ENCODE measurements at places on chromosomes 11 and 22.
A peak's percentile ranks its signal among the peaks of the same experiment; 100 is the strongest.

DNA sequence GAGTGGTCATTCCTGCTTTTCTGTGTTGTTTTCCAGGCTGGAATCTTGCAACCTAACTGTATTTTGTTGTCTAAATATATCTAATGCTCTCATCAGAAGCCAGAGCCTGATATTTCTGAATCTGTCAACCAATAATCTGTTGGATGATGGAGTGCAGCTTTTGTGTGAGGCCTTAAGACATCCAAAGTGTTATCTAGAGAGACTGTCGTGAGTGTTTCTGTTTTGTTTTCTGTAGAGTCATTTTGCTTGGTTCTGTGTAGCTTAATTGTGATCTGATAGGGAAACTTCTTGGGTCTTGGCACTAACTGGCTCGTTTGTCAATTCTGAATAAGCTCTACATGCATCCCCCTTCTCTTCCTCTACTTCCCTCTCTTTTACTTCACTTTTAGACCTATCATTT, 31.2 kb upstream of the RBMXL2 start:
- no peak for DNase-seq

GRCh38 chr11:65355013-65355775, 643 bp downstream of the TIGD3 start:
- DNase-seq = peak; percentile 65

DNA sequence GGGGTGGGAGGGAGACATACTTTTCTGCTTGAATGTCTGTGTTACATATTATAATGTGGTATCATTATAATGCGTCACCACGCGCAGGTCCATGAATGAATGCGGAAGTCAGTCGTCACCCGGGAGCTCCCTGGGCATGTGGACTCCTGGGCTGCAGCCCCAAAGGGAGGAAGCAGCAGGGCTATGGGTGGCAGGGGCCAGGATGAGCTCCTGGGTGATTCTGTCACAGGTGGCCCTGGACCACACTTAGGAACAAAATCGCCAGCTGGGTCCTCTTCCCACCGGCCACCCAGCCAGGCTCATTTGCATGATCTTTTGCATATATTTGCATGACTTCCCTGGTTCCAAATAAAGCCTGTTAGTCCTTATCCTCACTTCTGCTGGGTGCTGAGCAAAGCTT, 51.2 kb downstream of the KCNJ4 start:
- no peak for DNase-seq

GRCh38 chr11:120598517-120599257, 87.1 kb downstream of the GRIK4 start:
- no peak for DNase-seq

GRCh38 chr11:11916981-11917399, 75.2 kb downstream of the USP47 start:
- no peak for DNase-seq

DNA sequence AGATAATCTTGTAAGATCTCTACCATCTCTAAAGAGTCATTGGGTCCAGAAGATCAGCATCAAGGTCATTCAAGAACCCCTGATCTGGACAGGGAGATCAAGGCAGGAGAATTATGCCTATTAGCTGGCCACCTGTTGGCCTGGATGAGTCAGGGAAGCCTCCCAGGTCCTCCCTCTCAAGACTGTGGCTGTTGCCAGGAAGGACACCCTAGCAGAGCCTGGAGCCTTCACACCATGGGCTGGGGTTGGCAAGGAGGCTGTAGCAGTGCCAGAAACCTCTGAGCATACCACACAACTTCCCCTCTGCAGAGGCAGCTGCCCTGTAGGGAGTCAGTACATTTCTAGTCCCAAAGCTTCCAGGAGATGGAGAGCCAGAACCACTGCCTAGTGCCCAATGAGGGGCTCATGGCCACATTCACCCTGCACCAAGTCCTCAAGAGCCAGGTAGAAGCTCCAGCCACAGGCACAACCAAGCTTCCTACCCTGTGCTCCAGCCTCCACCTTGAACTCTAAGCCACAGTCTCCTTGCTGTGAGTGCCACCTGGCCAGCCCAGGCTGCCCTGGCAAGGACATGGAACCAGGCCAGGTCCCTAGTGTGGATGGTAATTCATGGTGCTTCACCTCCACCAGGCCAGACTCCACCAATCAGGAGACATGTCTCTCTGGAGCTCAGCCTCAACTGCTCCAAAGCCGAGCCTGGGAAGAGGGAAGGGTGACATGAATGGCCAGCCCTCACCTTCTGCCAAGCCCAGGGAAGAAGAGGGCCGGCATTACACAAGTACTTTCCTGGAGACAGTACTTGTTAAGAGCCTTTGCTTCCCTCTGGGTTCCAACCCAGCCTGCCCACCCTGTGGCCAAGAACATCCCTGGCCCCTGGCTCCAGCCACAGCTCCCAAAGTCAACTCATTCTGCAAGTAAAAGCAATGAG, 124.3 kb downstream of the BUD13 start:
- DNase-seq = no peak

DNA sequence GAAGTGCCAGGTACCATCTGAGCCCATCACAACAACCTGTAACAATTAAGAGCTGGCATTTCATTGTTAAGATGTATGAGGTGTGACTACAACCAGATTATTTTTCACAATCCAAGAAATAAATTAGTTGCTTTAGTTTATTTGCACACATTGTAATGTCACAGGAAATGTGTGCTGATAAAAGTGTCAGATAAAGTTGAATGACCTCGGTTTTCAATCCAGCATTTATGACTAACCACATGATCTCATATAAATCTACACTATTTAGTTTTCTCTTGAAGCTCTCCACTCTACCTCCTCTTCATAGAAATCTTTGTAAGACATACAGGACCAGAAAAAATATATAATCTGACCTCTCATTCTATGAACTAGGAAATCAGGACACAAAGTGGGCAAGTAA, 166.2 kb downstream of the PGR start:
- no peak for DNase-seq

DNA sequence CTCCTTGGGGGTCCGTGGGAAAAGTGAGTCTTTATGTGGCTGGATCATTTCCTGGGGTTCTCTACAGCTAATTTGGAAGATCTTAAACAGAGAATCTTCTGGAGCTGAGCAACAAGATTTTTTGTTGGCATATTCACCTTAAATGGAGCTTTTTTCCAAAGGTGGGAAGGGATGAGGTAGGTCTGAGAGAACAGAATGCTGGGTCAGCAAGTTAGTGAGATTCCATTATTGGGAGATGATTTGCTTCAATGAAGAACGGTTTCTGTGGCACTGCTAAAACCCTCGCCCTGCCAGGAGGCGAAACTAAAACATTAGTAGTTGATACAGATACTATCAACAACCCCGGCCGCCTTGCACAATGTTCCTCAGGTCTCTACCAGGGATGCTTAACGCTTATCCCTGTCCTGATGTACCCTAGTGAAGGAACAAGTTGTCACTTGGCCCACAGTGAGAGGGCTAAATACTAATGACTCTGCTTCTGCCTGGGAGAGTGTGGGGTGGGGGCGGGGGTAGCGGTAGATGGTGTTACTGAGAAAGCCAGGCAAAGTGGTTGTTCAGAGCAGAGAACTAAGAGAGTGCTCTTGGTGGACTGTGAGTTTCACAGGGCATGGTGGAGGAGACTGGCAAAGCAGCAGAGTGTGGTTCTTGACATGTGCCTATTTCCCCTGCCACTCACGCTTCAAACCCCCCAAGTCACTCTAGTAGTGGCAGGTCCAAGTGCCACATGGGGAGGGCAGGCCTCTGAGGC, 63.7 kb upstream of the CYP2D6 start:
- DNase-seq = no peak

DNA sequence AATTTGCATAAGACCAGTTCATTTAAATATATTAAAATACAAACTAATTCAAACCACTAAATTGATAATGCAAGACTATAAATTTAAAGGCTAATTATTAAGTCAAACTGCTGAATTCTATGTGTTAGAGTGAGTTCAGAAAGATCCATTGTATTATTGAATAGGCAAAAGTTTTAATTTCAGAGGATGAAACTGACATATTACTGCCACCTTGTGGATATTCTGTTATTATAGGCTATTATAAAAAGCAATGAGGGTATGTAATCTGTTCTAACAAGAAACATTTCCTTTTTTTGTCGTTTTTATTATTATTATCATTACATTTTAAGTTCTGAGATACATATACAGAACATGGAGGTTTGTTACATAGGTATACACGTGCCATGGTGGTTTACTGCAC, 20.9 kb upstream of the NAALAD2 start:
- no peak for DNase-seq

DNA sequence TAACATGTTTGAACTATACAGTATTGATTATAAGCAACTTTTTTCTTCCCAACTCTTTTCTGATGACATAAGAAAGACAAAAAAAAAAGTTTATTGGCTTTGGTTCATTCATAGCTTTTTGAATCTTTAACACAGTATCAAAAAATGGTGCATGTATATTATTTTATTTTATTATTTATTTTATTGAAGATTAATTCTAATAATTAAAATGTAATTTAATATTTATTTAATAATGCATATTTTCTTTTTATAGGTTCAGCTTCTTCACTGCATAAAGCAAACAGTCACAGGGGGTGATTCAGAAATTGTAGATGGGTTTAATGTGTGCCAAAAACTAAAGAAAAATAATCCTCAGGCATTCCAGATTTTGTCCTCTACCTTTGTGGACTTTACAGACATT, 78.8 kb downstream of the BBOX1 start:
- no peak for DNase-seq

- DNase-seq = no peak
These were observed 26.9 kb upstream of the HTR3A start for GRCh38 chr11:113947994-113948393.

- no peak for DNase-seq
These were observed 52.9 kb upstream of the PITPNB start for GRCh38 chr22:27971926-27972325.

GRCh38 chr11:29564486-29564885, 452.3 kb downstream of the KCNA4 start:
- DNase-seq = no peak

- no peak for DNase-seq
These were observed 177.5 kb downstream of the CNTN5 start for GRCh38 chr11:99198215-99198614.

- DNase-seq = no peak
These were observed 17.0 kb upstream of the NECTIN1 start for GRCh38 chr11:119745776-119746535.

DNA sequence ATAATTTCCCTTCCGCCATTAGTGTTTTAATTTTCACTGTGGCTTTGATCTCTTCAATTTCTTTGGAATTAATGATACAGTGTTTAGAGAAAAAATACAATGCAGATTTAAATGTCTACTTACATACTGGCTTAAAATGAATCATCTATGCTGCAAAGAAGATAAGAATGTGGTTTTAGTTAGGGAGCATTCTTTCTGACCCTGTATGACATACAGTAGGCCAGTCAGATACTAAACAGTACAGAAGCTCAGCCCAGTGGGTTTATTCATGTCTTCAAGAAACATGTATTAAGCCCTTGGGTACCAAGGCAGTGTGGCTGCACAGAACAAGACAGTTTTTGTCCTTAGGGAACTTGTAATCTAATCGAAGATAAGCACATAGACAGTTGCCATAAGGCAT, 268.8 kb downstream of the DDX10 start:
- DNase-seq = no peak

DNA sequence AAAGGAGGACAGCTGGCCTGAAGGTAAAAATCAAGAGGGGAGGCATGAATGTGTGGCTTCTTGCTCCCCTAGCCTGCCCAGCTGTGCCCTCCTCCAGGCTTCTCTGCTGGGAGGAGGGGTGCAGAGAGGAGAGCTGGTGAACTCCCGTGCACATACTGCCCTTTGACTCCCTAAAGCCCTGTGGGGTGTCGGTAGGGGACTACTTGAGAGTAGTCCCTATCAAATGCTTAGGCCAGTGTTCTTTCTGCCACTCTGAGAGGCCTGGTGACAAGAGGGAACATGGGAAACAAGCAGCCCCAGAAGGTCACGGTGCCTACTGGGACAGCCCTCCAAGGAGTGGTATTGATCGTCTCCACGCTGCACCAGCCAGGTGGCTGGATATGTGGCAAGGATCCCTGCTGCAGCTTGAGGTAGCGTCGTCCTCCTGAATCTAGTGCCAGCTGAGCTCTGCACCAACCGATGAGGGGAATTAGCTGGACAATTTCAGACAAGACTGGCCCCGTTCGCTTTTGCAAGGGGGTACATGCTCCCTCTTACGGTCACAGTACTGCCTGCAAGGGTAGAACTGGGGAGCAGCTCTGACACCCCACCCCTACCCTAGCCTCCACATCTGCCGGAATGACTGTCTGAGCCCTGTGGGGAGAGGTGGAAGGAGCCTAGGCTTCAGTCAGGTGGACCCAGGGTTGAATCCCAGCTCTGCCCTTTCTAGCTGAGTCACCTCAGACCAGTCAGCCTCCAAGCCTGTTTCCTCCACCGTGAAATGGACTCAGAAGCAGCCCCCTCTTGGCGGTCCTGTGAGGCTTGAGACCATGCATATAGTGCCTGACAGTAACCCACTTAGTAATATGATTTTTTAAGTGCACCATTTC, 17.1 kb upstream of the C11orf96 start:
- DNase-seq = no peak

GRCh38 chr11:102390667-102391465, 43.9 kb downstream of the BIRC2 start:
- DNase-seq = peak; percentile 43

- no peak for DNase-seq
These were observed 61.4 kb upstream of the SYT13 start for GRCh38 chr11:45347348-45348082.

DNA sequence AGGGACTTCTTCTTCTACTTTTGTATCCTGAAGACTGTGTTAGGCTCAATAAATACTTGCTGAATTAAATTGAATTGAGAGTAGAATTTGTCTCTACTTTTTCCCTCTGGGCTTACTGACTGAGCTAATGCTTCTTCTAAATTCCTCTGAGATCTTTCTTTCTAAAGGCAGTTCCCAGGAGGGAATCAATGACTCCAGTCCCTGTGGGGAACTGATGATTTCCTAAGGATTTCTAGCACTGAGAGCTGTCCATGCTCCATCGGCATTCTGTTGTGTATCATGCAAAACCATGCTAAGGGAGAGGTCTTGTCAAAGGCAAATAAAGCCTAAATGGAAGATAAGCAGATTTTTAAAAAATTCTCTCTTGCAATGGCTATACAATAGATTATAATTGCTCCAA, 148.8 kb upstream of the KIRREL3 start:
- DNase-seq = no peak

GRCh38 chr22:50058906-50059880, 1.1 kb upstream of the TTLL8 start:
- DNase-seq = no peak
